ENCODE measurements at places on chromosomes 1 and 21.

GRCh38 chr1:230713138-230713537 lies 784 bp downstream of the AGT start:
- DNase-seq = no peak

DNA sequence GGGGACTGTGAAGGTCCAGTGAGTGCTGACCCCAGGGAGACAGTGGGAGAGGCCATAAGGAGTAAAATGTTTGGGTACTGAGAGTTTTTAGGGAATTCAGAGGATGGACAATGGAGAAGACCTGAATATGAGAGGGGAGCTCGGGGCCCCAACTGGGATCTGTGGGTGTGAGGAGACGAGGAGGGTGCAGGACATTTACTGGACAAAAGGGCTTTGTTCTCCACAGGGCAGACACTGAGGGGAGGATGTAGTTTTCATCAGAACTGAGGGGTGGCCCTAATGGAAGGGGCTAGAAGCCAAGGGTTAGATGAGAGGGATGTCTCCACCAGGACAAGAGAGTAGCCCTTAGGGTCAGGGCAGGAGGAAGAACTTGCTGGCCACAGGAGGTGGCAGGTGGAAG lies 30.0 kb downstream of the TMCC2 start:
- DNase-seq = no peak

DNA sequence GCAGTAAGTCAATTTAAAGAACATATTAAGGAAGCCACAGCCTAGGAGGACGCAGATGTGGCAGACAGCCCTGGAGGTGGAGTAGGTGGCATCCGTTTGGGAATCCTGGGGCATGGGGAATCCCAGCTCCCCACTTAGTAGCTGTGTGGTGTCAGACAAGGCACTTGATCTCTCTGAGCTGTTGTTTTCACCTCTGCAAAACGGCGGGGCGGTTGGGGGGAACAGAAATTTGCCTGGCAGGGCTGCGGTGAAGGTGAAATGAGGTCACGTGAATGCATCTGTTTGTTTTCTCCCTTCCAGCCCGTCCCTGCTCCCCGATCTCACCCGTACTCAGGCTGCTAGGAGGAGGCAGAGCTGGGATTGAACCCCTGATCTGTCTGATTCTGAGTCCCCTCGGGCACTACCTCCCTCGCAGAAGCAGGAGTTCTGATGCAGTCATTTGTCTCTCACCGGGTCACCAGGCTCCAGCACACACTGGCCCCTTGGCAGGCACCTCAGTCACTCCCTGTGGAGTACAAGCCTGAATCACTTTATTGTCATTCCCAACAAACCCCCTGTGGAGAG lies 2.2 kb upstream of the LAPTM5 start:
- DNase-seq = no peak

- DNase-seq = no peak
Measured at GRCh38 chr1:64917328-64917861, 49.0 kb downstream of the JAK1 start.

GRCh38 chr1:91693557-91693956 lies 192.4 kb downstream of the TGFBR3 start:
- no peak for DNase-seq

DNA sequence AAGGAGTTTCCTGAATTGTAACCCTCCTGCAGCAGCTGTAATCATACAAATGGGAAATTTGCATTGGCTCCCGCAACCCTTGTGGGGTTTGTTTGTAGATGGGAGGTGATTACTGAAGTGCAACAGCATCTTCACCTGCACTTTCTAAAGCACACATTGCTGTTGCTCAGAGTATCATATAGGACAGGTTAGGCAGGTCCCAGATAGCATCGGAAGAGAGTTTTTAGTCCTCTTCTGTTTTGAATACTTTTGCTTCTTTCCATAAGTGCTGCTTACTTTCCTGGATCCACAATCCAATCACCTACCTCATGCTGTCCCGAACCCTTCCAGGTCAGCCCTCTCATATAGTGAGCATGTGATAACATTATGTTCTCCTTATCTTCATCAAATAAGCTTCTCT lies 300.4 kb downstream of the PTPRC start:
- DNase-seq = no peak

GRCh38 chr21:42247716-42248115 lies 28.8 kb downstream of the ABCG1 start:
- no peak for DNase-seq

- DNase-seq = no peak
Measured at GRCh38 chr1:31839662-31840343, 24.0 kb upstream of the SPOCD1 start.

- peak; percentile 89 for DNase-seq
Measured at GRCh38 chr1:2300851-2301606, 72.9 kb downstream of the SKI start.

- DNase-seq = no peak
Measured at GRCh38 chr1:178614286-178614685, 101.4 kb downstream of the TEX35 start.

DNA sequence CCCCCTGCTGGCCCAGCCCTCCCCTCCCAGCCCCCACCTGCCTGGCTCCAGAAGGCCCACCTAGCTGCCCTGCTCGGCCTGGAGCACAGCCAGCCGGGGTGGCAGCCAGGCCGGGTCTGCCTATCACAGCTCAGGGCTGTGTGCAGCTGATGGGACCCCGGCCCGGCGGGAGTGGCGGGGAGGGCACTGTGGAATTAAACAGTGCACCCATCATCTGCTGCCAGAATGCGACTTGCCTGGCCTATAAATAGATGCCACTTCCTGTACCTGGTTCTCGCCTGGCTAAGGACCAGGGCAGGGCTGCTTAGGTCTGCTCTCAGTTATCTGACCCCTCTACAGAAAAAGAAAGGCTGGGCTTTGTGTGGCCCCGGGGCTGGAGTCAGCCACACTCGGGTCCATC lies 98.2 kb upstream of the VAMP3 start:
- no peak for DNase-seq

GRCh38 chr21:46425571-46425970 lies 33.1 kb upstream of the DIP2A start:
- DNase-seq = peak; percentile 49

GRCh38 chr1:205068001-205068400 lies 16.3 kb downstream of the TMEM81 start:
- no peak for DNase-seq

DNA sequence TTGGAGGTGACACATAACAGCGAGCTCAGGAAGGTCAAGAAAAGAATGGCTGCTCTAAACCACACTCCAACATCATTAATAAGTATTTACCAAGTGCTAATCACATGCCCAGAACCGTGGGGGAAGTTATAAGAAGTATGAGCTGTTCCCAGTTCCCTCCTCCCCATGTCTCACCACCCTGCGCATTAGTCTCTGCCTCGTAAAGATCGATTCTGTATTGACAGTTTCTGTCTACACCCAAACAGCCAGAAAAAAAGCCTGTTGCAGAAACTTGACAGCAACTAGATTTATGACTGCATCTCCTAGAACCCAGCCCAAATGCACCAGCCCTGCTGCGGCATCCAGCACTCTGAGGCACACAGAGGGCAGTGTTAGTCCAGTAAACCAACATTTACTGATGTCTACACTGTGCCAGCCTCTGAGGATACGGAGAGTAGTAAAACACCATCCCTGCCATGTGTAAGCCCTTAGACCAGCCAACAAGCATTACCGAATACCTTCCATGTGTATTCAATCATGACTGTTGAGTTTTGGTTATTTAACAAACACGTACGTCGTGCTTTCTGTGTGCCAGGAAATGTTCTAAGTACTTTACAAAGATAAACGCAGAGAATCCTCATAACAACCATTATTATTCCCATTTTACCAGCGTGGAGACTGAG lies 63.6 kb upstream of the ZBTB40 start:
- DNase-seq = no peak

GRCh38 chr1:33875862-33876261 lies 12.0 kb downstream of the HMGB4 start:
- DNase-seq = no peak

GRCh38 chr1:50378770-50379169 lies 44.5 kb downstream of the DMRTA2 start:
- no peak for DNase-seq

DNA sequence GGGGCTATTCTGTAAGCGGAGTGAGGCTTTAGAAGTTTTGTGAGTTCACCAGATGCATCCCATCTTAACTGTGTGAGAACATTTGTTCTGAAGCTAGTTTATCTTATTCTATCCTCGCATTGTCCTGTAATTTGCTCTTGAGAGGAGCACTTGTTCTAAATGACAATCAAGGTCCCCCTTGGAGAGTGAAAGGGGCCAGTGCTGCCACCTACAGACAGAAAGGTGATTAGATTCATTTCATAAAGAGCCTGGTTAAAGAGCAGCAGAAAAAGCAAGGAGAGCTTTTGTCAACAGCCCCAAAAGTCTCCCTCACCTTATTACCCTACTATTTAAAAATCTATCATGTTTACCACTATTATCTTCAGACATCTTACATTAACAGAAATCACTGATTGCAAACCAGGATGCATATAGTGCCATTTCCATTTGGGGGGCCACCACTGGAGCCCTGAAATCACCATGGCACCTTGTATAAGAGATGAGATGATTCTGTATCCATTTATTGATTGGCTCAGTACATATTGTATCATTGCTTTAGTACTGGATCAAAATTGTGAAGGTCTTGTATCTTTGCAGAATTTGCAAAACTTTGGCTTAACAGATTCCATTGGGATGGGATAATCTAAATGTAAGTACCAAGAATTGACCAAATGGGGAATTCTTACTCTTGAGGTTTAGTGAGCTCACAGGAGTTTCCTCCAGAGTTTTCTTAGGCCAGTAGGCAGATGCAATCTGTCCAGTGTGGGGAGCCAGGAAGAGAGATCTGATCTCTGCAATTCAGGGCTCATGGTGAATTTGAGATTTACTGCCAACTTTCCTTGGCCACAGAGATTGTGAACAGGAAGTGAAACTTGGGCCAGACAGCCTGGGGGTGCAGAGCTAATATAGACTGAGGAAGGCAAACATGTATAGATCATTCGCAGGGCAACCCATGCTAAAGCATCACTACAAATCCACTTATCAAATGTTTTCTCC lies 64.3 kb upstream of the TRABD2B start:
- DNase-seq = no peak

DNA sequence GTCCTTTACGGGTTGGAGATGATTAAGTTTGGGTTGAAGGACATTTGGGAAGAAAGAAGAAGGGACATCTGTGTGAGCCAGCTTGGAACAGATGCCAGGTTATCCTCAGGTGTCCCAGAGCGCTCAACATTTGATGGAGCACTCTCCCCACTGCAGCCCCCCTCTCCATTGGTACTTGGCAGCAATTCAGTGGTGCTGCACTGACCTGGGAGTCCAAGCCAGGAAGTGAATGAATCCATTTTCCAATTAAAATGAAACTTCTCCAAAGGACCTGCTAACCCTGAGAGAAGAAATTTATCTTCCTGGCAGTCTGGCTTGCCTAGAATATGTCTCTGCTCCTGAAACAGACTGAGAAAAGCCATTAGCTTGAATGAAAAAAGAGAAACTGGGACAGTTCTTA lies 67.1 kb downstream of the FGGY start:
- DNase-seq = no peak

DNA sequence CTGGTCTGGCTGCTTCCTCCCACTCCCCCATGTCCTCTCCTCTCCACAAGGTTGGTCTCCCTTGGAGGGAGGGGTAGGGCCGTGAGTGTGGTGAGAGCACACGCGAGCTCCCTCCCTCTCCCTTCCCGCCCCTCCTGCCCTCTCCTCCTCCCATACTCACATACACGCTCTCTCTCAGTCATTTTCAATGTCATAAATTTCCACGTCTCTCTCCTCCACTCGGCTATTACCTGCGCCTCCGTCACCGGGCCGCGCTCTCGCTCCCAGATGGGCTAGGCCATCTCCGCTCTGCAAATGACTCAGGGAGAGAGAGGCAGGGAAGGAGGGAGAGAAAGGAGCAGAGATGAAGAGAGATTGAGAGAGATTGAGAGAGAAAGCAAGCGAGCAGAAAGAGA lies 36.7 kb upstream of the DMBX1 start:
- DNase-seq = no peak

DNA sequence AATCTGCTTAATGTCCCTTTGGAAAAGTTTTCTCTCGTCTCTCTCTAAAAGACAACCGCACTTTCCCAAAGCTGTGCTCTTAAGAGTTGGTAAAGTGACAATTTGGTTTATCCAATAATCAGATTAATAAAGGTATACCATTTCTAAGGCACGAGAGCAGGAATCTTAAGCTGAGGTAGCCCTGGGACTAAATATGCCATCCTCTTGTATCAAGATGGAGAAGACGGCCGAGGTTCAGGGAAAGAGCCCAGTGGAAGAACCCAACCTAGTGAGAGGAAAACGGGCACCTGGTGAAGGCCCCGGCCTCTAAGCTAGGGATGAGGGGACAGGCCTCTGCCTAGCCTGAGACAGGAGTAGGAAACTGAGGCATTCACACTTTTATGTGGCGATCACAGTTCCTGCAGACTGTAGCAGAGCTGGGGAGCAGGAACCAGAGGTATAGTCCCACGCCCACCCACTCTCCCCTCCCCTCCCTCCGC lies 334 bp upstream of the SARS1 start:
- no peak for DNase-seq

GRCh38 chr21:35273333-35273732 lies 224.2 kb upstream of the RUNX1 start:
- DNase-seq = no peak

DNA sequence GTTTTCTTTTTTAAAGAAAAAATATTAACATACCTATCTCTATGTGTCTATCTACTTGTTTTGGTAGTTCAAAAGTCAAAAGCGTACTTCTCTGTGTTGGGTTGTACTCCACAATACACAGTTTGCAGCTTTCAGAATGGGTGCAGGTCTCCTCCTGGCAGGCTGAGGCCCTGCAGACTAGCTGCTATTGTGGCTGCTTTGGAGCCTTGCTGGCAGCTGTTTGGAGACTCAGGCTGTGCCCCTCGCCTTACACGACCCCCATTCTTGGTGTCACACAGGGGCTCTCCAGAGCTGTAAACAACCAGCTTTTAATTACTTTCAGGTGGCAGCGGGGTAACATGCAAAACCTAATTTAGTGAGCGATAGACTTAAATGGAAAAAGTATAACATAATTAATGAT lies 160.4 kb downstream of the DSCAM start:
- no peak for DNase-seq

DNA sequence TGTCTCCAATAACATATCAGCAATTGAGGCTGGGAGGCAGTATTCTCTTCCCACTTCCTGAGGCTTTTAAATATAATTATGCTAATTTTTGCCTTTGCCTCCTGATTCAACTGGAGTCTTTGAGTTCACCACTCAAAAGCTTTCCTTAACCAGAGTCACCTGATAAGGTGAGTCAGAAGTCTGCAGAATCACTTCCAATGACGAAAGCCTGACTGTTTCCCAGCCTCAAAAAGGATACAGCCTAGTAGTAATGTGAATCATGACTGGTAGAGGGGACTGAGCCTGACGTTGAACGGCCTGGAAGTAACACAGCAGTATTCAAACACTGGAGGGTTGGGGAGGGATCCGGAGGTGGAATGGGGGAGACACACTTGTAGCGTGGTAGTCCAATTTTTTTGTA lies 10.4 kb upstream of the MRPL9 start:
- no peak for DNase-seq

DNA sequence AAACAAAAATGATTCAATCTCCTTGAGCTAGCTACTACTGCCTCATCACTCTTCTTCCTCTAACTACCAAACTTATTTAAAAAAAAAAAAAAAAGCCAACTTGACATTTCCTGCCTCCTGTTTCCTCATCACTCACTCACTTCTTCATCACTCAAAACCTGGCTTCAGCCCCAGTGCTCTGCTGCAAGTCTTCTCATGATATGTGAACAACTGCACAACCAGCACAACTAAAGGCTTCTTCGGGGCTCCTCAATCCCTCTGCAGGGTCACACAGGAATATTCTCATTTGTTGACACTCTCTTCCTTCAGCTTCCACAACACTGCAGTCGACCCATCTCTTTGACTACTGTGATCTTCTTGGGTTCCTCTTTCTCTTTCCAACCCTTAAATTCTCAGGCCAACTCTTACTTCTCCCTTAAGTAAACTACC lies 7.6 kb downstream of the MTF1 start:
- DNase-seq = no peak

- no peak for DNase-seq
Measured at GRCh38 chr1:222266223-222267196, 281.4 kb downstream of the HHIPL2 start.
